ENCODE measurements at places on chromosomes 16 and 17.

DNA sequence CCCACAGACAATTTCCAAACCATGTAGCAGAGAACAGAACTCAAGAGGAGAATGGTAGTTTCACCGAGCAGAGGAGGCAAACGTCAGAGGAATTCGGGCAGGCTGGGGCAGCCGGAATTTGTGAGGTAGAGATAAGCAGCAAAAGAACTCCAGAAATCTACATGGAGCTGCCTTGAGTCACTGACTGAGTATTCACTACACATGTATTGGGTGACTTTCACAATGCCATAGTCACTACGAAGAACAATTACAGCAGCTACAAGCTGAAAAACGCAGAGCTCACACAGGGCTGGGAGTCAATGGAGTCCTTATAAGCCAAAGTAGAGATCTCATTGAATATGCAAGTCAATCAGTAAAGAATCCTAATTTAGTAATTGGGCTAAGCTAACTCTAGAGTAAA, 13.4 kb downstream of the CMC2 start:
- no peak for DNase-seq

DNA sequence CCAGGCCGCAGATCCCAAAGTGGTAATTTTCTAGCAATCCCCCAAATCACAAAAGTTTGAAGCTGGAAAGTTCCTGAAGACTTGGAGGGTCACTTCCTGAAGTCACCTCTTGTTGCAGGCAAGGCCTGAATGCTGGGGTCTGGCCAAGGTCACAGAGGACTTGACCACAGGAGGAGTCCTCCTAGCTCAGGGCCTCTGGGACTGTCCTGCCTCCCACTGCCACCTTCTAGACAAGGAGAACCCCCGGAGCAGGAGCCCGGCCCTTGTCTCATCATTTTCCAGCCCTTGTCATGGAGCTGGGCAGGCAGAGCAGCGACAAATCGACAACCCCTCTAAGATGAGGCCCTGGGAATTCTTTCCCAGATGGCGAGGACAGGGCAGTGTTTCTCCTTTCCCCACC, 330 bp downstream of the CDH16 start:
- DNase-seq = no peak

DNA sequence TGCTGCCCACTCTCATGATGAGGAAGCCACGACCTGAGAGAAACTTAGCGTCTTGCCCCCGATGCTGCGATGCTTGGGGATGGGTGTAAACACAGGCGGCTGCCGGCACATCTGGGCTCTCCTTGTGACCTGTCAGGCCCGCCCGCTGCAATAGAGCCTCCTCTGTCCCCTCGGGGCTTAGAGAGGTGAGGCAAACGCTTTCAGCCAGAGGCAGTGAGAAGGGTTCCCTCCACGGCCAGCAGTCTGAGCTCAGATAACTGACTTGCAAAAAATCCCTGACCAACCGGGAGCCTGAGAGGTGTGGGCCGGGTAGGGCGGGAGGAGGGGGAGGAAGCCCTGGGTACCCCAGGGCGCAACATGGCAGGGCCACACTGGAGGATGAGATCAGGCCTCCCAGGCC, 260.6 kb downstream of the C16orf95 start:
- no peak for DNase-seq

DNA sequence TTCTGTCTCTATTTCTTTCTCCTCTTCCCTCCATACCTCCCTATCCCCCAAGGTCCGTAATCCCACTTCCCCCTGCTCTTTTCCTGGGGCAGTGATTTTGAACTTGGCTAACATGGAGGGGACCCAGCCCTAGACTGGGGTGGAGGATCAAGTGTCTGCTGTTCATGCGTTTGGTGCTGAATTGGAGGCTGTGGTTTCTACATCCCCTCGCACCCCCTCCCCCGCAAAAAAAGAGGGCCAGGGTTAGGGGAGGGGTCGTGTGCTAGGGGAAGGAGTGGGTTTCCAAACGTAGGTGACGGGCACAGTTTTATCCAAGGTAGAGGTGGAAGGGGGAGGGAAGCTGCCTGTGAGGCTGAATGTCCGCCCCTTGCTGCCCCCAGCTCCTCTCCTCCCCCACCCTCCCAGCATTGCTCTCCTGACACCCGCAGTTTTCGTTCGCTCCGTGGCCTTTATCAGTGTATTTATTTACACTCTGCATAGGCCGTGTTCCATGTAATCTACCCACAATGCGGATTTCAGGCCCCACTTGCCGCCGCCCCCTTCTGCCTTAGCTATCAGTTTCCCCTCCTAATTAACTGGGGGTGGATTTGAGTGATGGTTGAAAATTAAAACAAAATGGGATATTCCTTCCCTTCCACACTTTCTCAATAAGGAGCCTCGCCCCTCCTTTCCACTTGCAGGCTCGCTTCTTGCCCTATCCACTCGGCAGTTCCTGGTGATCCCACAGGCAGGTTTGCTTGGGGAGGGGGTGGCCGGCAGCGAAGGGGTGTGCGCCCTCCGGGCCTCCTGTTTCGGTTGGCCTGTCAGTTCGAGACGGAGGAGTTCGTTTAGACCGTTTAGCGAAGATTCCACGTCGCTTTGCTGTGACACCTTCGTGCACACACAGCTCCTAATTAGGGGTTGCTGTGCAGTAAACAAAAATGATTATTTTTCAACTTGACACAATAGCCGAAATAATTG, 2.0 kb downstream of the GNAO1 start:
- no peak for DNase-seq

DNA sequence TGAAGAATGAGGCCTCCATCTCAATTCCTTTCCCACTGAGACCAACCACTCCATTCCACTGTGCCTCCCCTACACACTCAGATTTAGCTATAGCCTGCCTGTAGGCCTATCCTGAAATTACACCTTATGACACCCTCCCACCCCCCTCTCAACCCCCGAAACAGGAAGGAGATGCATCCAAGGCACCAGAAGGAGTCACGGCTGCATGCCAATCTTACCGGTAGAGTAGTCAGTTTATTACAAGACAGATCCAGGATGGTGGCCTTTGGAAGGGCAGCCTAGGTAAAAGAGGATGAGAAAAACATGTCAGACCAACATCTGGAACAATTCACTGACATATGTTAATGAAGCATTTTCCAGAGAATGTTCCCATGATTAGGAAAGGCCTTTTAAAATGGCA, 2.6 kb downstream of the LRRC59 start:
- DNase-seq = no peak

DNA sequence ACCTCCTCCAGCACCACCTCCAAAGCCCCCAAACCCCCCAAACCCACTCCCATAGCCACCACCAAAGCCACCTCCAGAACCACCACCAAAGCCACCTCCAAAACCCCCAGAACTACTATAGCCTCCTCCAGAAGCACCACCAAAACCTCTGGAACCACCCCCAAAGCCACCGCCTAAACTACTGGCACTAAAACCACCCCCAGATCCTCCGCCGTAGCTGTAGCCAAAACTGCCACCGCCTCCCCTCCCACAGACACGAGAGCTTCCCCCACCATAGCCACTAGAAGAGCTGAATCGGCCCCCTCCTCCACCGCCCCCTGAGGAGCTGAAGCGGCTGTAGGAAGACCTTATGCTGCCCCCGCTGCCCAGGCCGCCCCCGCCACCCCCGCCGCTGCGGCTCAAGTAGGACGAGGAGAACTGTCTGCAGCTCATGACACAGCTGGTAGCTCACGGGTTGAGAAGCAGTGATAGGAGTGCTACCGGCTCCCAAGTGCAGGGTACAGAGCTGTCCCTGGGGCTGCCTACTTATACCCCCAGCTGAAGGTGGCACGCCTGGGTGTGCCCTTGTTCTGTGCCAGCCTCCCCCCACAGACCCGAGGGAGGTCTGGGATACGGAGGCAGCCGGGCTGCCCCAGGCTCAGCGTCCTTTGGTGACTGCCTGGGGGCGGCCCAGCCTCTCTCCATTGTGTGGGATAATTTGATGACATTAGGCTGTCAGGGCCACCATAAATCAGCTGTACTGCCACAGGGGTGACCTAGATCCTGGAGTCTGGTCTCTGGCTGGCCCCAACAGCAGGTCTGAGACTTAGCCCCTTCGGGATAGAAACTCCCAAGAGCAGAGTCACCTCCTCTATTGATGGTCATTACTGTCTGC, at the start of gene KRT9:
KRT9 (minus strand) TSS at position 499 of the 874 bp plus-strand sequence; CDS start at position 432, 67 bp downstream.
- no peak for DNase-seq

- no peak for DNase-seq
These were observed 117.1 kb upstream of the COX10 start for GRCh38 chr17:13952009-13952750.

- no peak for DNase-seq
These were observed 5.7 kb upstream of the PHAF1 start for GRCh38 chr16:67104061-67104460.

DNA sequence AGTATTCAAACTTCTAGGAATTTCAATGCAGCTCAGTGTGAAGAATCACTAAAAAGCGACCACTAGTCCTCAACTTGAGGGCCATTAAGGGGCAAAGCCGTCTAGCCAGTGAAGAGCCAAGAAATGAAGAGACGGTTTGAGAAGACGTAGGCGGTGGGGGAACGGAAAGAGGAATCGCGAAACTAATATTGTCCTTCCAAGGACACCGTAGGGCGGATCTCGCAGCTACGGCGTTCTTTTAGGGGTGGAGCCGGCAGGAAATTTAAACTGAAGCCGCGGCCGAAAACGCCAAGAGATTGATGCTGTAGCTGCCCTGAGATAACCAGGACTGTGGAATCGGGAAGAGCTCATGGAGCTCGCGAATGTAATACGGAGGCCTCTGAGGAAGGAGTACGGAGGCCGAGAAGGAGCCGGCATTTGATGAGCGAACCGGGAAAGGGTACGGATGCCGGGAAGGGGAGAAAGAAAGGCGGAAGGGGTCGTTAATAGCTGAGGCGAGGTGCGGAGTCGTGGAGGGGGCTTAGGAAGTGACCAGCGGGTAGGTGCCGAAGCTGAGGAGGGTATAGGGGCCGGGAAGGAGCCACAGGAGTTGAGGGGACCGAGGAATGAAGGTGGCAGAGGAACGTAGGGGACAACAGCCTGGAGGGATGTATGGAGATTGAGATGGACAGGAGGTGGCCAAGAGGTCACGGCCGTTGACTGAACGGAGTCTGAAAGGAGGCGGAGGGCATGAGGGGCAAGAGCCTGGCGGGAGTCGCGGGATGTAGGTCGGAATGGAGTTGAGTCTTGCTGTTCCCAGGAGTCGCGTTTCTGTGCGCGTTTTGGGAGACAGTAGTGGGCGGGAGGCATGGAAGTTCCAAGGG, at the start of gene DBF4B:
DBF4B (plus strand) TSS at position 265 of the 863 bp plus-strand sequence; CDS start at position 421, 156 bp downstream.
- DNase-seq = peak; percentile 82

- no peak for DNase-seq
These were observed 147.6 kb downstream of the XYLT1 start for GRCh38 chr16:17323171-17323570.

DNA sequence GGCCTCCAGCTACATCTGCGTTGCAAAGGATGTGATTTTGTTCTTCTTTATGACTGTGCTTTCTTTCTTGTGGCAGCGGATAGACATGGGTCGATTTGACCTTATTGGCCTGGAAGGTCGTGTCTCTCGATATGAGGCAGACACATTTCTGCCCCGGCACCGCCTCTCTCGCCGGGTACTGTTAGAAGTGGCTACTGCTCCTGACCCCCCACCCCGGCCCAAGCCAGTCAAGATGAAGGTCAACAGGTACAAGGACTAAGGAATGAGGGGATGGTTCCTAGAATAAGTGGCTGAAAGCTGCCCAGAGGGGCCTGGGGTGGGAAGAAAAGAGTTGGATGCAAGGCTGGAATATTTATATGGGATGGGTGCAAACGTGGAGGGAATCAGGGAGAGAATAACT, 21.1 kb downstream of the SRCAP start:
- no peak for DNase-seq

DNA sequence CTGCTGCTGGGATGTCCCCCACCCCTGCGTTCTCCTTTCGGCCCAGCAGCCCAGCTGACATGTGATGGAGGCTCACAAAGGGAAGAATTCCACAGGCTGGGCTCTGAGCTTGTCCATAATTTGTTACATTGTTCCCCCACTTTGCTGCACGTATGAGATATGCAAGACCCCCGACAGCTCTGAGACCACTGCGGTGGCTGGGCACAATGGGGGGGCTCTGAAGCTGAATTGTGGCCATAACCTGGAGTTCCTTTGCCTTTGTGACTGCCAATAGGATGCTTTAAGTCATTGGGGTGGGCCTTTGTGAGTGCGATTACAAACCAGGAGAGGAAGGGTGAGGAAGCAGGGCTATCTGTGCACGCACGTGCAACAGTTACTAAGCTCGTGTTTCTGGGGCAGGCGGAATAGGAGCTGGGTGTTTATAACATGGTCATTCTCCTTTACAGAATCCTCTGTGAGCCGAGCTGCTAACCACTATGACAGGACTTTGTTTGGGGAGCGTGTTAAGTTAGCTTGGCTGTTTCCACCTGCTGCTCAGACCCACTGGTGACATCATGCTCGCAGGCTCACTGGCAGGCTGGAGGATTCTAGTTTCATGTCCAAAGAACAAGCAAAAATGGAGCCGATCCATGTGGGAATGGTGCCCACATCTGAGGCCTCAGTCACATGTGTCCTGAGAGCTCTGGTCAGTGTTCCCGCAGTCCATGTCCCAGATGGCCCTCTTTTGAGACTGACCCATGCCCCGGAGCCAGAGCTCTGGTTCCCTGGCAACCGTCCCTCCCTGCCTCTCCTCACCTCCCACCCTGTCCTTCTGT, 208.3 kb upstream of the SALL1 start:
- no peak for DNase-seq

GRCh38 chr17:15351478-15351840, 10.1 kb upstream of the TEKT3 start:
- no peak for DNase-seq

DNA sequence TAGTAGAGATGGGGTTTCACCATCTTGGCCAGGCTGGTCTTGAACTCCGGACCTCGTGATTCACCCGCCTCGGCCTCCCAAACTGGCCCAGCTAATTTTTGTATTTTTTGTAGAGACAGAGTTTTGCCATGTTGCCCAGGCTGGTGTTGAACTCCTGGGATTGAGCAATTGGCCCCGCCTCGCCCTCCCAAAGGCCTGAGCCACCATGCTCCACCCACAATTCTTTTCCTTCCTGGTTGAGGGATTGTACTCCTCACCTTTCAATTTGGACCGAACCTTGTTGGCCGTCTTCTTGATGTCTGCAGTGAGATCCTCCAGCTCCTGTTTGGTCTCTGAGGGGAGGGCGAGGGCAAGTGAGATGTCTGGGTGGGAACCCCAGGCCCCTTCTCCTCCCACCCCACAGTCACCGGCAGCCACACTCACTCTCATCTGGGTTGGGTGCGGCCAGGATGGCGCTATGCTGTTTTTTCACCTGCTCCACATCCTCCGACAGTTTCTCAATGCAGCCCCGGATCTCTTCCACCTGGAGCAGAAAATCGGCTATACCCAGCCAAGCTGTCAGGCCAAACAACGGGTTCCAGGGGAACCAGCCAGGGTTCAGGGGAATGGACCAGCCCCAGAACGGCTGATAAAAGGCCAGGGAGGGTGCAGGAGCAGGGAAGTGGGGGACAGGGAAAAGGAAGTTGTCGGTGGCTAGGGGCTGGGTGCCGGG, 9.6 kb downstream of the STX1B start:
- DNase-seq = no peak

GRCh38 chr17:45314741-45315647, 1.8 kb downstream of the MAP3K14 start:
- peak; percentile 62 for DNase-seq

- peak; percentile 93 for DNase-seq
These were observed 22.9 kb downstream of the CDIP1 start for GRCh38 chr16:4515611-4516233.

- peak; percentile 70 for DNase-seq
These were observed 371.9 kb downstream of the HS3ST3B1 start for GRCh38 chr17:14672830-14673229.

GRCh38 chr17:82457929-82458178, 687 bp upstream of the NARF start:
- peak; percentile 94 for DNase-seq

All from CD14-positive monocyte (primary cell).